ENCODE measurements at places on chromosomes 1 and 21.

- no peak for DNase-seq
These were observed 132.8 kb downstream of the PGBD5 start for GRCh38 chr1:230293390-230293700.

DNA sequence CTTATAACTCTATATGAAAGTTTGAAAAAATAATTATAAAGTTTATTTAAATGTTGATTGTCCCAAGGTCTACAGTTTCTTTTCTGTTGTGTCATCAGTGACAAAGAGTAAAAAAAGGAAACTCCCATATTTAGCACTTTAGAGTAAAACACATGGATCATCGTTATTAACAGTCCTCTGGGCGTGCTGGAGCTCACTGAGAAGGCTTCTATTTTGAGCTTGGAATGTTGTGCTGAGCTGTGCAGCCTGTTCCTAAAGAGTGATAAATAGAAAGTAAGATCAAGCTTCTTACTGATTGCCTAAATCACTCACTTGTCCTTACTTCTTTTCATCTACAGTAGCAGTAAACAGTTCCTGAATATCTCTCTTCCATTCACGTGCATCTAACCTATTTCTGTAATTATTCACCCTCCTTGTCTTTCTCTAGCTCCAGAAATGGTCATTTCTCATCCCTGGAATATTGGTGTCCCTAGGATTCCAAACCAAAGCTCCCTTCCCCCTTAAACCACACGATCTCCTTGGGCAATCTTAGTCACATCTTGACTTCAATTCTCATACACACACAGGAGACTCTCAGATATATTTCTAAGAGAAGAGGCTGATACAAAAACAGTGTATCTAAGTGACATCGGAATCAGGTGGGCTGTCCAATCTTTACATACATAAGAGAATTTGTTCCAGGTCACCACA lies 11.9 kb downstream of the GBP5 start:
- no peak for DNase-seq

GRCh38 chr1:42379794-42380585 lies 602 bp upstream of the RIMKLA start:
- peak; percentile 44 for DNase-seq

- DNase-seq = peak; percentile 86
These were observed 48.0 kb upstream of the ZC3H11B start for GRCh38 chr1:219660666-219661463.

DNA sequence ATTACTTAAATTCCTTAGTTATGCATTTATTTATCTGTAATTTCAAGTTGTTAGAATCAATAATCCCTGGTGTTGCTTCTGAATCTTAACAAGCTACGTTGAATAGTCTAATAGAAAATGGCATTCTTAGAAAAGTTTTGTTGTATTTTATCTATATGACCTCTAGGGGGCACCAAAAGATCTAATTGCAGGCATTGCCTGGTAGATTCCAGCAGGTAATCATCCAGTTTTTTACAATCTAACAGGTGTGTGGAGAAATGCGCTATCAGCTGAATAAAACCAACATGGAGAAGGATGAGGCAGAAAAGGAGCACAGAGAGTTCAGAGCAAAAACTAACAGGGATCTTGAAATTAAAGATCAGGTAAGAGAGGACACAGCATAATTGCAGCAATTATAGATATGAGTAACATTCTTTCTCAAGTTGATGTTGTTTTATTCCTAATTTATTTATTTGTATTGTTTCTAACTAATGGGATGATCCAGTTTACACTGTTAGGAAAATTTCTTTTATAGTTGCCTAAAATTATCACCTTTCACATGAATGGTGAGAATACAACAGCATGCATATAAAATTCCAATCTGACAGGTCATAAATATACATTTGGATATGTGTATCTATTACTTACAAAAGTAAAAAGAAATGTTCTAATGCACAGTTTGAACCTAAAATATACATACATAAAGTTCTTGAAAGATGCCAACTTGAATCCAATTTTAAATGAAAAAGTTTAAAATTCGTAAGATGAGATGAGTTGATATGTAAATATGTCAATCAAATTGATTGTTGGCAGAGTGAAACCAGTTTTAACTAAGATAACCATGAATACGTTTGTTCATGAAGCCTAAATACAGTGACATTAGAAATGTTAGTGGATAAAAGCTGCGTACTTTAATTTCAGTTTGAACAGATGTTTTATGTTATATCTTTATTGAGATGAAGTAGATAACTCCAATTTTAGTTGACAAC lies 88.4 kb downstream of the SDCCAG8 start:
- no peak for DNase-seq

DNA sequence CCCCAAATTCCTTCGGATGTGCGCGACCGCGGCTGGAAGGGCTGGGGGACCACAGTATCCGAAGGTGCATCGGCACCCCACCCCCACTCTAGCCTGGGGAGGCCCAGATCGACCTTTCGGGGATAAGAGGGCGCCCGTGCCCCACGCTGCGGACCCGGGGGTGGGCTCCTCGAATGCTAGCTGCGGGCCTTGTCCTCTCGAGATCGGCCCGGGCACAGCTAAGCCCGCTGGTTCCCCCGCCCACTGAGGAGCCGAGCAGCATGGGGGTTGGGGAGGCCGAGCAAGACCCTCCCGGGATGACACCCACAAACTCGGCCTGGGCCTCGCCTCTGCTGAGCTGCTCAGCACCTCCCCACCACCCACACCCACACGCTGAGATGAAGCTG lies 653 bp upstream of the IFFO2 start:
- no peak for DNase-seq

DNA sequence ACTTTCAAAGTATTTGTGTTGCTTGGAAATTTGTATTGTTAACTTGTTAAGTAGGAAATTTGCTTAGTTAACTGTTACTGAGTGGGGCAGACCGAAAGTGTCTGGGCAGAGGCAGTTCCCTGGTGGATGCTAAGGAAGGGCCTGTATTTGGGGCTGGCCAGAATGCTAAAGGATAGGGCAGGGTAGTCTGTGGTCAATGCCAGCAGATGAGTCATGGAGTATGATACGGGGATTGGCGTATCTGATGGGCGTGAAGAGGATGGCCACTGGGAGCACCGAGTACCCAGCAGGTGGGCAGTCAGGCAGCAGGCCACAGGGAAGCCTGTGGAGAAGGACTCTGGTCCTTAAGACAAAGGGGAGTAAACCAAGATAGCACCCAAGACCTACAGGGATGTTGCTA lies 46.6 kb upstream of the SCAF4 start:
- no peak for DNase-seq

GRCh38 chr1:181779343-181779742 lies 282.2 kb downstream of the ZNF648 start:
- no peak for DNase-seq

GRCh38 chr1:187336441-187337168 lies 507.9 kb downstream of the PLA2G4A start:
- no peak for DNase-seq

DNA sequence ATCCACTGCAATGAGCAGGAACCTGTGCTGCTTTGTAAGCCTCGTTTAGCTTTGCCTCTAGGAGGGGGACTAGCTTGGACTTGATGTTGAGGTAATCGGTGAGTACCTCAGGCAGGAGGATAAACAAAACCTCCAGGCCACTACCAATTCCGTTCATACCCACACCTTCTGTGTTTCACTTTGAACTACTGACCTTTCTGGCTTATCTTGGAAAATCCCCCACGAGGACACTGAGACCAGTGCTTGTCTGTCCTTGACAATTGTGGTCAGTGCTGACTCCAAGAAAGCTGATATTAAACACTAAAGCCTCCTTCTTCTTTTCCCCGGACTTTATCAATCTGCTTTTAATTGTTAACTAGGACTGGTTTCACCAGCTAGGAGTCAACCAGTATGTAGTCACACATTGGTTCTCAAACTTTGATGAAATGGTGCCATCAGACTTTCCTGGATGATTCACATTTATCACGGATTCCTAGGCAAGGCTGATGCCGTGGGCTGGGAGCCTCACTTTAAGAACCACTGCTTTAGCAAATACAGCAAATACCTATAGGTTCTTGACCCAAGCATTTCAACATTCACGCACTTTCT lies 52.7 kb downstream of the TGFB2 start:
- DNase-seq = no peak

GRCh38 chr1:233844692-233845091 lies 59.8 kb upstream of the SLC35F3 start:
- no peak for DNase-seq

DNA sequence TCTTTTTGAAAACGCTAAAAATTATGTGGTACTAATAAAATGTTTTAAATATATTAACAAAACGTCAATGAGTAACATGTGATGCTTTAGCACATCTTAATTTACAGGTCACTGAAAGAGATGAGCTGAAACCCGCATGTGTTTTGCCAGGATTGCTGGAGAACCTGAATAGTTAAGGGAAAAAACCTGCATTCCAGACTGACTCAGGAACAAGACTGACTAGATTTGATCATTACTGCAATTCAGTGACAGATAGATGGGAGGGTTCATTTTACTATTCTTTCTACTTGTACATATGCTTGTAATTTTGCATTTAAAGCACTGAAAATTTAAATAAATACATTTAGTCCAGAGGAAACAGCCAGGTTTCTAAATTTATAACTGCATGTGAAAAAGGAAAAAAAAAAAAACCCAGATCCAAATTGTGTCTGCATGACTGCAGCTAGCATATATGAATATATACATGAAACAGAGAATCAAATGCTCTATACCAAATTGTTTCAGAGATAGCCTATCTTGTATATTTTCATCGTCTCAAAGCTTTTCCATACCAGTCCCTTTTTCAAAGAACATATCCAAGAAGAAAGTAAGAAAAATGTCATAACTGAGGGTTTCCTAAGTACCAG lies 71.7 kb downstream of the APP start:
- no peak for DNase-seq

- no peak for DNase-seq
These were observed 65.6 kb downstream of the SAMSN1 start for GRCh38 chr21:14480411-14481031.

DNA sequence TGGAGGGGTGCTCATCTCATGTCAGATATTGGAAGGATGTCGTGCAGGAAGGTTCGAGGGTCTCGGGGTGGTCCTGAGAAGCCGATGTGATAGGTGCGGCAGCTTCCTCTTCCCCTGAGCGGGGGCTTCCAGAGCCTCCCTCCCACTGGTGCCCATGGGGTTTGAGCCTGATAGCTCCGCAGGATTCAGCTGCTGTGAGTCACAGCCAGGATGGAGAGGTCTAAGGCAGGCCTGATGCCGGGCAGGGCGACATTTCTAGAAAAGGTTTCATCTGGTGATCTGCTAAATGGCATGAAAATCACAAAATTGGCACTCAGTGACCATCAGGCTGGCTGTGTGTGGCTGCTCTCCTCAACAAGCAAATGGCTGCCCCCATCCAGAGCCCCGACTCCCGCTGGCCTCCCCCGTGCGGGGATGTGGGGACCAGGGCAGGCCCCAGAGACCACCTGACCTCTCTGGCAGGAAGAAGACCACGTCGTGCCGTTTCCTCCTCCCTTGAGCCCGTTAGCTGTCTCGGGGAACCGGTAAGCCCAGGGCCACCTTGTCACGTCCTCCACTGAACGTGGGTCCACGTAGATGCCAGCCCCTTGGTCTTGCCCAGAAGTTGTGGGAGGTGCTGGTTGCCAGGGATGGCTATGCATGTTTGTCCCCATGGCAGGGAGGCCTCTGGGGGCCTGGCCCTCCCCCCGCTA lies 66.1 kb downstream of the SKI start:
- no peak for DNase-seq

DNA sequence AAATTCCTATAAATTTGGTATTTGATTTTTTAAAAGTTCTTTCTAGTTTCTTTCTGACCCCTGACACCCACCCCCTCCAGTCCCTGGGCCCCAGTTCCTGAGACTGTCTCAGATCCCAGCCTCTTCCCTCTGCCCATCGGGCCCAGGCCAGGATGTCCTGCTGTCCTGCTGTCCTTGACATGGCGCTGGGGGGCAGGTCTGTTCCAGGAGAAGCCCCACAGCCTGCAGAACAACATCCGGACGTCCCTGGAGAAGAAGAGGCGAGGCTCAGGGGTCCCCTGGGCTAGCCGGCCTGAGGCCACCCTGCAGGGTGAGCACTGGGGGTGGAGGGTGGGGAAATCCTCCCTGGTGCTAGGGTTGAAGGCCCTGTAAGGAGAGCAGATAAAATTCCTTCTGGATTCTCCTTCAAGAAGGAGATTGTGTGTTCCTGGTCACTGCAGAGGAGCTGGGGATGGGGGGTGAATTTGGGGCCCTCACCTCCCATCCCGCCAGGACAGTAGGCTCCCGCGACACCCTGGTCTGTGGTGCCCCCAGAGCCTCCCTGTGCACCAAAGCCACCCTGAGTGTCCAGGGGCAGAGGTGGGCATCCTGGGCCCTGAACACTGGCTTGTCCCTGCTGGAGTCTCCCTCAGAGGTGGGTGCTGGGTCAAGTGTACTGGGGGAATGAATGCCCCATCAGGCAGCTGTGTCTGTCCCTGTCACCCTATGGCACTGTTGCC lies 45.0 kb downstream of the DISP3 start:
- DNase-seq = no peak

GRCh38 chr1:229370601-229371021 lies 27.8 kb upstream of the CCSAP start:
- DNase-seq = no peak

GRCh38 chr1:201176940-201177339 lies 13.7 kb upstream of the IGFN1 start:
- no peak for DNase-seq

DNA sequence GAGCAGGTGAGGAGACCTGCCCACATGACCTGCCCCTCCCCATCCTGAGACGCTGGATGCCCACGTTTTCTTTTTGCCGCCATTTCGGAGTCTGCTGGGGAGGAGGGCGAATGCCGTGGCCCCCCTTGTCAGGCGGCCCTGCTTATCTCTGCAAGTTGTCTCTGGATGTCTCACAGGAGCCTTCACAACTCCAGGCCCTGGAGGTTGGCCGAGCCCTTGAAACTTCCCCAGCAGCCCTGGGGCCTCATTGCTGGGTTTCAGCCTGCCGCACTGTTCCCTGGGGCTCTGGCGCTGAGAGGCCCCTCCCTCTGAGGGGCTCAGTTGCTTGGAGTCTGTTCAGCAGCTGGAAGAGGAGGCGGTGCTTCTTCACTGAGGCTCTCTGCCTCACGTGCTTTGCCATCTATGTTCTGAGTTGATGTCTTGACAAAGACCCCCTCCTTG lies 29.8 kb upstream of the ZBTB21 start:
- peak; percentile 36 for DNase-seq

- DNase-seq = peak; percentile 39
These were observed 42.2 kb downstream of the SLC37A1 start for GRCh38 chr21:42555756-42556438.

DNA sequence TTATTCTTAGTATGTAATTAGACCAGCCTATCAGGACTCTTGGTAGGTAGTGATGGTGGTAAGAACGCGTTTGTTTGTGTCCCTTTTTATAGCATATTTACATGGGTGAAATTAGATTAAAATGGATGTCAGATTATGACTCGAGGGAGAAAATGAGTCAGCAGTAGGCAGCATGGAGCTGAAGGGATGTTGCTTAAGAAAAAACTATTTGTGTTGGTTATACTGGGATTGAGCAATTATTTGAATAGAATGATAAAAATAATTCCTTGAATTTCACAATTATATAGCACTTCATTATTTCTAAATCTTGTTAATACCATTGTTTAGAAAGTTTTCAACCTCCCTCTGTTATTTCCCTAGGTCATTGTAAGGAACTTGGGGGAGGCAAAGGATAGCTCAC lies 348.8 kb downstream of the RYR2 start:
- no peak for DNase-seq

GRCh38 chr1:15259622-15260007 lies 12.6 kb downstream of the FHAD1 start:
- DNase-seq = no peak
